ENCODE measurements at places on chromosomes 6 and 20. TPM values are rescaled to one million over a fixed set of nuclear protein-coding genes. Genes with fewer than 3 reads are reported as not detected.

Gene TP53TG5
- polyA plus RNA-seq: not detected

Gene CRISP3
- polyA plus RNA-seq: not detected

Gene SLPI
- polyA plus RNA-seq: not detected

Gene MUC21
- not detected for polyA plus RNA-seq

Gene KIAA1755
- polyA plus RNA-seq: 0.37 TPM

Gene PRR18
- not detected for polyA plus RNA-seq

Gene RBCK1
- polyA plus RNA-seq: 98.3 TPM

Gene VGLL2
- not detected for polyA plus RNA-seq

Gene PAK5
- polyA plus RNA-seq: not detected

Gene SYCP2L
- polyA plus RNA-seq: not detected

Gene BMP7
- not detected for polyA plus RNA-seq

Gene CGA
- 0.10 TPM for polyA plus RNA-seq

Gene EIF2S2
- polyA plus RNA-seq: 38.8 TPM

Gene SLC22A2
- polyA plus RNA-seq: not detected

Gene TMEM242
- 5.3 TPM for polyA plus RNA-seq

Gene PDE10A
- polyA plus RNA-seq: 1.1 TPM

Gene PACSIN1
- polyA plus RNA-seq: 0.08 TPM

Gene OSER1
- polyA plus RNA-seq: 36.0 TPM

Gene NOX3
- polyA plus RNA-seq: not detected

Gene DYNLT2
- polyA plus RNA-seq: 0.39 TPM

Gene SNX5
- 77.2 TPM for polyA plus RNA-seq

Gene ARMC2
- polyA plus RNA-seq: 1.7 TPM

Gene ANKRD60
- not detected for polyA plus RNA-seq

Gene GPR6
- not detected for polyA plus RNA-seq

Gene WFDC10B
- not detected for polyA plus RNA-seq

Gene BPIFB4
- polyA plus RNA-seq: not detected

Gene BNIP5
- not detected for polyA plus RNA-seq

Gene ADGB
- not detected for polyA plus RNA-seq

Gene LY86
- not detected for polyA plus RNA-seq

Gene PLAGL2
- 8.2 TPM for polyA plus RNA-seq

Gene FAM217A
- not detected for polyA plus RNA-seq

Gene RAET1E
- 0.04 TPM for polyA plus RNA-seq

Gene DEFB124
- not detected for polyA plus RNA-seq

Gene GPR63
- polyA plus RNA-seq: 0.03 TPM

Gene CFAP61
- not detected for polyA plus RNA-seq

Gene TRIM10
- polyA plus RNA-seq: not detected

Gene CYP39A1
- polyA plus RNA-seq: not detected

Gene PKIB
- polyA plus RNA-seq: not detected

Gene SLC17A1
- not detected for polyA plus RNA-seq

Gene IPCEF1
- not detected for polyA plus RNA-seq

Gene GNAS-AS1
- not detected for polyA plus RNA-seq

Gene ACSS1
- polyA plus RNA-seq: 6.0 TPM

Gene MYT1
- not detected for polyA plus RNA-seq

Gene PSORS1C1
- 1.1 TPM for polyA plus RNA-seq

Gene ZC2HC1B
- not detected for polyA plus RNA-seq

Gene PNLDC1
- not detected for polyA plus RNA-seq

Gene TMEM170B
- polyA plus RNA-seq: 0.92 TPM

Gene ZNF334
- 0.08 TPM for polyA plus RNA-seq

Gene CST7
- polyA plus RNA-seq: not detected

Gene COL11A2
- polyA plus RNA-seq: 0.65 TPM

Gene FAM50B
- 13.9 TPM for polyA plus RNA-seq

Gene EDN3
- not detected for polyA plus RNA-seq

Gene TGM3
- polyA plus RNA-seq: not detected

Gene TRIM31
- polyA plus RNA-seq: not detected

Gene MAP7
- polyA plus RNA-seq: 0.10 TPM

Data from endothelial cell of umbilical vein (primary cell).